NCI-H524 treated with DMSO at 0.1 percent for 48 hours (cell line): ENCODE measurements at places on chromosomes 1 and 21.

DNA sequence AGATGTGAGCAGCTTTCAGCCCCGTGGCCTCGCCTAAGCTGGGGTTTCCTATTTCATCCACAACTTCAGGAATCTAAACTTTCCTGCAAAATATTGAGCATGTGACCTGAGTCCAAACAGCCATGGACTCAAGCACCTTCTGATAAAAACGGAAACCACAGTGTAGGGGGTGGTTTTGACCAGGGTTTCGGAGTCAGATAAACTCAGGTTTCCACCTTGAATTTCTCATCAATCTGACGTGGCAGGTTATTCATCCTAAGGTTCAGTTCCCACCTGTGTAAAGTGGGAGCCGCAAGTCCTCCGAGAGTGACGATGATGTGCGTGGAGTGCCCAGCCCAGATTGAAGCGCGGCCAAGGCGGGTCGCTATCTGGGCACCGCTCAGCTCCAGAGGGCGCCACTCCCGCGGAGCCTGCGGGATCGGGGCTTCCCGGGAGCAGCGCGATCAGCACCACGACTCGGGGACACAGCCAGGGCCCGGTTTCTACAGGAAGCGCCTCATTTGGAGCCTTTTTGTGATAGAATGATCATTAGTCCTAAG is 871 bp upstream of the ETS2 start:
- DNase-seq = no peak

DNA sequence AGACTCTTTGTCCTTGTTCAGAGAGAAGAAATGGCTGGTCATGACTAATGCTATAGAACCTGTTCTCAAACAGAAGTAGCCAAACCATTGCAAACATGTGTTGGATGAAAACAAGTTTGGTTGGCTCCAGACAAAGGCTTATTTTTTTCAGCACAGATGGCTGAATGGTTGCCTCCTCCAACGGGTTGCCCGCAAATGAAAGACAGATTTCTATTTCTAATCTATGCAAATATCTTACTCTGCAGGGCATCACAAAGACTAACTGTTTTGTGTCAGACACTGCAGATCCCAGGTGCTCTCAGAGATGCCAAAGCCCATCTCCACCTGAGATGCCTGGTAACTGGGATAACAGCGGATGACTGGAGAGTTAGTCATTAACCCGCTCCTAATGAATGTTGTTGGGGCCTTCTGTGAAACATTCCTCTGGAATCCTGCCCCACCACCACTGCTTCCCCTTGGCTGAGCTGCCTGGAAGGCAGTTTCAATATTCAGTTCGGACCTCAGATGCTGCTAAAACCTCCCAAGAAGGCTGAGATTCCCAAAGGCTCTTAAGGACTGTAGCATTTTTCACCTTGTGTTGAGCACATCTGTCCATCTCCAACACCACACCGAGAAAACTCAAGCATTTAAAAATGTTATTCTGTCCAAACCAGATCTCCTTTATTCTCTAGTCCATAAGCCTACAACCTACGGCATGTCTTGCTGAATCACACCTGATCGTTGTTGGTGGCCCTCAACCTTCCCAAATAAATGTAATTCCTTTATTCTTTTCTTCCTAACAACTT is 104.4 kb downstream of the PTPN14 start:
- DNase-seq = peak; percentile 49

DNA sequence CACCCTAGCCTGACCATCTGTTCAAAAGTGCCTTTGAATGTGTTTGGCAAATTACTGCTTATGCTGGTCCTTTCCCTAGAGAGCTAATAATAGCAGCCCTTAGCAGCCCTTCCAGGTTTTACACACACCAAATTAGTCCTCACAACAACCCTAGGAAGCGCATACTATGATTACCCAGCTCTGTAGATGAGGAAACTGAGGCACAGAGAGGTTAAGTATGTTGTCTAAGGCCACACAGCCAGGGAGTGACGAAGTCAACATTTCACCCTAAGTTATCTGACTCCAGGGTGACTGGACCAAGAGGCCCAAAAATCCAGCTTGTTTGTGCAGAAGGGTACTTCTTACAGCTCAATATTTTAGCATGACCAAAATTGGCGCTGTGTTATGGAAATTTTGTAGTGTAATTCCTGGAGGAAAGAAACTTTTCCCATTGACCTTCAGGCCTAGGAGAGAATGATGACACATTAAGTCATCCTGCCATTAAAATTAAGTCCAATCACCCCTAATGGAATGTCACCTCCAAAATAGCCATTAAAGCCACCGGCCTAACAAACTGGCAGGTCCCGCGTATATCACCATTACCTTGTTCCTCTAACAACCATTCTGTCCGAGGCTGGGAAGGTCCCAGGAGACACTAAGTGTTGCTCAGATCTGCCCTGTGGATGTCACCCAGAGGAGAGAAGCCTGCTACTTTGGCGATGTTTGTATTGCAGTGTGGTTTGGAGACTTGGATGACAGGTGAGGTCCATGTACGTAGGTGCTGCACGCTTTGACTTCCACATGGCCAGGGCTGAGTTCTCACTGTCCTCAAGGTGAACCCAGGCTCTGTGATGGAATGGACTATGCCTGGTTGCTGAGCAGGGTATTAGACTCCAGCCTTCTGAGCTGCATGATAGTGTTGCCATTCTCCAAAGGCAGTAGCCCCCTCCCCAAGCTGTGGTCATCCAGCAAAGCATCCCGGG is 258.3 kb downstream of the TOMM20 start:
- DNase-seq = peak; percentile 57

DNA sequence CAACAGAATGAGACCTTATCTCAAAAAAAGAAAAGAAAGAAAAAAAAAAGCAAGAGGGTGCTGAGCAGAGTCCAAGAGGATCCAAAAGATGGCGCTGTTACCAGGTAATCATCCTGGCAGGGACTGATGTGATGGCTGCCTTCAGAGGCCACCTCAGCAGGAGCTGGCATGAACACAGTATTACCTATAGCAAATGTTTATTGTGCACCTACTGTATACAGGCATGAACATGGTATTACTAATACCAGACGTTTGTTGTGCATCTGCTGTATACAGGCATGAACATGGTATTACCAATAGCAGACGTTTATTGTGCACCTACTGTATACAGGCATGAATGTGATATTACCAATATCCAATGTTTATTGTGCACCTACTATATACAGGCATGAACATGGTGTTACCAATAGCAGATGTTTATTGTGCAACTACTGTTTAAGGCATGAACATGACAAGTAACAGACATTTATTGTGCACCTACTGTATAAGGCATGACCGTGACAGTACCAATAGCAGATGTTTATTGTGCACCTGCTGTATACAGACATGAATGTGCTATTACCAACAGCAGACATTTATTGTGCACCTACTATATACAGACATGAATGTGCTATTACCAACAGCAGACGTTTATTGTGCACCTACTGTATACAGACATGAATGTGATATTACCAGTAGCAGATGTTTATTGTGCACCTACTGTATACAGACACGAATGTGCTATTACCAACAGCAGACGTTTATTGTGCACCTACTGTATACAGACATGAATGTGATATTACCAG is 115.1 kb upstream of the TMEM51 start:
- DNase-seq = no peak

- DNase-seq = no peak
Observed at GRCh38 chr1:236393681-236394481, at the start of gene EDARADD. Gene EDARADD, plus strand, starts transcription at chr1:236394286. Its CDS starts 159 bp downstream, at chr1:236394445.

DNA sequence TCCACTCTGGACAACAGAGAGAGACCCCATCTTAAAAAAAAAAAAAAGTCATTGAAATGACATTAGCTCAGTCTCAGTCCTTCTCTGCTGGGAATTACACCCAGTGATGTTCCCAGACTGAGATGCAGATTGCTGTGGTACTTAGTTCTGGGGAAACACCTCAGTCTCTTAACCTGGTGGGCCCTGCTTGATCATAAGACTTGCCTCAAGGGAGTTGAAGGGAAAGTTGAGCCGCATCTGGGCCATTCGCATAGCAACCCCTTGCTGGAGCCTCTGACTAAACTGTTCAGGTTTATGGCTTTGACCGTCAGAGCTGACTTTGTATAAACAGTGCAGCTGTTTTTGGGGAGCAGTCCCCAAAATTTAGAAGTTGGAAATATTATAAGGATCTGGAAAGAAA is 13.4 kb downstream of the FCRL4 start:
- no peak for DNase-seq
